ENCODE measurements at places on chromosomes 11 and 22.

DNA sequence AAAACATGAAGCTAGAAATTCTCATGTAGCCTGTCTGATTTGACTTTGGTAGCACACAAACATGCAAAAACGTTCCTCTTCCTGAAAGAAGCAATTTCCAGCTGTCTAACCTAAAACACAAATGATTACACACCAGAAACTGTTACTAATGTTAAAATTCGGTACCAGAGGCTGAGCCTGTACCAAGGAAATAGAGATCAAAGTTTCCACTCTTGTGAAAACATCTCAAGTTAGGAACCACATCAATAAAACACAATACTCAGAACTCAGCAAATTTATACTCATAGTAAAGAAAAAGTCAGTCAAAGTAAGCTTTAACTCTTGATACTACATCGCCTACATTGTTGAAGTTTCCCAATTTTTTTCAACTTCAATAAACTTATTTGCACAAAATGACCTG lies 107.8 kb downstream of the FCHSD2 start:
- no peak for DNase-seq

GRCh38 chr22:36331912-36332622 lies 55.7 kb downstream of the MYH9 start:
- no peak for DNase-seq

DNA sequence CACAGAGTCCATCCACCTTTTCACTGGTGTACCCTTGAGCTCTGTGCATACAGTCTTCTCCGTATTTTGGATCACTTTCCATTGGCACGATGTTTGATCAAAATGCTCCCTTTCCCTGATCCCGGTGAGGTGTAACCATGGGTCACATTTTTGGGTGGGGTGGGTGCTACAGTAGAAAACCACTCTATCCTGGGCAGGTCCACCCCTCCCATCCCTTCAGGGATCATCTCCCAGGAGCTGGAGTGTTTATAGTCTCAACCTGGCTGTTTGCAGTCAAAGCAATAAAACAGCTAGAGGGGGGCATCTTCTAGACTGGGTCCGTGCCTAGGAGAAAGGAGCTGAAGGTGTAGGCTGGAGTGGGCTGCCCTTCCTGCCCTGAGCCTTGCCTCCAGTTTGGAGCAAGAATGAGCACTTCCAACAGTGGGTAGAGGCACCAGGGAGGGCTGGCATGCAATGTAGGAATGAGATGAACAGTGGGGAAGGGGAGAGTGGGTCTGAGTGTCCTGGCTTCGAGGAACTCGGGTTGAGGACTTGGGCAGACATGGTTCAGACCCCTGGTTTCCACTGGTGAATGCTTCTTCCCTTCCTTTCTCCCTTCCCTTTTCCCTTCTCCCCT lies 38.8 kb downstream of the RNF141 start:
- no peak for DNase-seq

GRCh38 chr11:12024254-12024926 lies 16.0 kb upstream of the DKK3 start:
- no peak for DNase-seq

- no peak for DNase-seq
These were observed 9.2 kb downstream of the TCF20 start for GRCh38 chr22:42261296-42261695.

DNA sequence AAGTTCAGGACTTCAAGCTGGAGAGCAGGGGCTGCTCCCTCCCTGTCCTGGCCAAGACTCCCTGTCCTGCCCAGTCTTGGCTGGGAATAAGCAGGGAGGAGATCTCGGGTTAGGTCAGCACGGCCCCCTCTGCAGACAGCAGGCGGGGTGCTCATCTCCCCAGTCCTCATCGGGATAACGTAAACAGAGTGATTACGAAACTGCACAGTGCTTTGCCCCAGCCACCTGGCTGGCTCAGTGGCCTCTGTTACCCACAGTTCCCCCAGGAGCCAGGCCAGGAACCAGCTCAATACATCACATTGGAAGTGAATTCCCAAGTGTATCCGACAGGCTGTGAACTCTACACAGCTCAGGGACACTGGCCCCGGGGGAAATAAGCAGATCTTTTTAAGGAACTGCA lies 42.7 kb upstream of the KCNJ11 start:
- no peak for DNase-seq

DNA sequence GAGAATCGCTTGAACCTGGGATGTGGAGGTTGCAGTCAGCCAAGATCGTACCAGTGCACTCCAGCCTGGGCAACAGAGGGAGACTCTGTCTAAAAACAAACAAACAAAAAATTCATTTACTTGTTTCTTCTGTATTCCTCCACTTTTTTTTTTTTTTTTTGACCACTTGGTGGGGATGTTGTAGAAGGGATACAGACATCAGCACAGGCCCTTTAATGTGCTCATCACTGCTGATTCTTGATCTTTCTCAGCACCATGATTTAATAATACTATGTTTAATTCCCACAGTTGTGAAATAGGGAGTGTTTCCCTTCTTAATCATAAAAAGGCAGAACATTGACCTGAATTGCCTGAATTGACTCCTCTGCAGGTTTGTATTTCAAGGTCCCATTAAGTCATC lies 4.5 kb downstream of the TTC9C start:
- DNase-seq, result no peak

DNA sequence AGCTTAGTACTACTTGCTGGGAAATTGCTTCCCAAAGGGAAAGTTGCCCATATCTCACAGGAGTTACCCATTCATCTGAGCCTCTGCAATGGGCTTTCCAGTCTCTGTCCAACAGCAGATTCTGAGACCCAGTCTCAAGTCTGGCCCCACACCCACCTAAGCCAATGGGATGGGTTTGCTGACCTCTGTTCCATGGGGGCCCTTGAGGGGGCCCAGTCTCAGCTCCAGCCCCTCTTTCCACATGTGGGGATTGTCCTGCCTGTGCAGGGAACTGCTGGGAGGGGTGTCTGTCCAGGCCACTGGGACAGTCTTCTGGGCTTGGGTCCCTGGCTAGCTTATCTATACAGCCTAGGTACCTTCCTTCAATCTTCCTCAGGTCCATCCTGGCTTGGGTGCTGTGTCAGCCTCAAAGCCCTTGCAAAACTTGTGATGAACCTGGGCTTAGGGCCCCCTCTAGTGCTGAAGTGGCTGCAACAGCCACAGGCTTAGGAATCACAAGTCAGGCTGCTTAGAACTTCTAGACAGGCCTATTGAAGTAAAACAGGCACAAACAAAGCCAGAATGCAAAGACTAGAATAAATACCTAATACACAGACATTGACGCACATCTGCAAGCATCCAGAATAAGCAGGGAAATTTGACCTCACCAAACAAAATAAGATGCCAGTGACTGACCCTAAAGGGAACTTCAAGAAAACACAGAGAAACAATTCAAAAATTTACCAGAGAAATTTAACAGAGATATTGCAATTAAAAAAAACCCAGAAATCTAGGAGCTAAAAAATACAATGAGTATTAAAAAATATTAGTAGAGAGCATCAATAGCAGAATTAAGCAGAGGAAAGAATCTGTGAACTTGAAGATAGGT lies 11.7 kb upstream of the PATL1 start:
- peak; percentile 21 for DNase-seq

DNA sequence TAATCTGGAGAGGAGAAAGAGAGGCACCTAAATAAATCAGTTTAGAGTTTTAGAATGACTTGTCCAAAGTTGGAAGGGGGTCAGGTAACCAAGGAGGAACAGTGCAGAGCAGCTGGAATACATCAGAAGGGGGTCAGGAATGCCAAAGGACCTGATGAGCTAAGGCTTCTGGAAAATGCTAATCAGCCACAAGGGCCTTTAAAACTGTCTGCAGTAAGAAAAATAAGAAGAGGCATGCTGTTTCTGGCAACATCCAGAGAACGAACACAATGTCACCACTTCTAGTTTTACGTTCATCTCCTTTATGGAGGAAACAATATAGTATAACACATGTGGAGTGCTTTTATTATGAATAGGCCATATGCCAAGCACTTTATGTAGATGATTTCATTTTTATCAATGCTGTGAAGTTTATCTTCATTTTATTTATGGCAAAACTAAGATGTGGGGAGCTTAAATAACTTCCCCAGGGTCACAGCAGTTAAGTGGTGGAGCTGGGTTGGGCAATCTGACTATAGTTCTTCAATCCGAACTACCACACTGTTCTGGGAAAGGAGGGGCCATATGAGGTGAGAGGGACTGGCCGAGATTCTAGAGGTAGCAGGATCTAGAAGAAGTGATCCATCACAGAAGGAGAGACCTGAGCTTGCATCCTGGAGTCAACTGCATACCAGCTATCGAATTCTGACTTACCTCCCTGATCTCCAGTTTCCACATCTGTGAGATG lies 22.6 kb downstream of the ACO2 start:
- no peak for DNase-seq

GRCh38 chr11:107042748-107043147 lies 24.5 kb upstream of the GUCY1A2 start:
- no peak for DNase-seq

- no peak for DNase-seq
These were observed 14.3 kb downstream of the PDGFB start for GRCh38 chr22:39230261-39231196.

DNA sequence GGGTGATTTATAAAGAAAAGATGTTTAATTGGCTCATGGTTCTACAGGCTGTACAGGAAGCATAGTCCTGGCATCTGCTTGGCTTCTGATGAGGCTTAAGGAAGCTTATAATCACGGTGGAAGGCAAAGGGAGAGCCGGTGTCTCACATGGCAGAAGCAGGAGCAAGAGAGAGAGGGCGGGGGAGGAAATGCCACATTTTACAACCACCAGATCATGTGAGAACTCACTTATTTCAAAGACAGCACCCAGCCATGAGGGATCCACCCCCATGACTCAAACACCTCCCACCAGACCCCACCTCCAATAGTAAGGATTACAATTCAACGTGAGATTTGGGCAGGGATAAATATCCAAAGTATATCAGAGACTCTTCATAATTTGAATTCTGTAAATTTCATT lies 200.7 kb downstream of the MSANTD4 start:
- no peak for DNase-seq

DNA sequence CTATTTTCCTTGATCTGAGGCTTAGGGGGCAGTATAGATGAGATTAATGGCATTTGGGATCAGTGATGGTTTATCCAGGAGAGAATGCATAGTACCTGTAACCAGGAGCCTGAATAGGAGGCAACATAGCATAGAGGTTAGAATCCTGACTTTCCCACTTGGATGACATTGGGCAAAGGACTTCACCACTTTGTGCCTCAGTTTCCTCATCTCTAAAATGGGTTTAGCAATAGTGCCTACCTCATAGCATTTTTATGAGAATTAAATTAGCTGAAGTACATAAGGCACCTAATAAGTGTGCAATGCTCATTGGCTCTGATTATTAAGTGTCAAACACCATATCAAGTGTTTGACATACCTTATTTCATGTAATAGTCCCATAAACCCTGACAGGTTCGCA lies 30.8 kb downstream of the CD44 start:
- no peak for DNase-seq

DNA sequence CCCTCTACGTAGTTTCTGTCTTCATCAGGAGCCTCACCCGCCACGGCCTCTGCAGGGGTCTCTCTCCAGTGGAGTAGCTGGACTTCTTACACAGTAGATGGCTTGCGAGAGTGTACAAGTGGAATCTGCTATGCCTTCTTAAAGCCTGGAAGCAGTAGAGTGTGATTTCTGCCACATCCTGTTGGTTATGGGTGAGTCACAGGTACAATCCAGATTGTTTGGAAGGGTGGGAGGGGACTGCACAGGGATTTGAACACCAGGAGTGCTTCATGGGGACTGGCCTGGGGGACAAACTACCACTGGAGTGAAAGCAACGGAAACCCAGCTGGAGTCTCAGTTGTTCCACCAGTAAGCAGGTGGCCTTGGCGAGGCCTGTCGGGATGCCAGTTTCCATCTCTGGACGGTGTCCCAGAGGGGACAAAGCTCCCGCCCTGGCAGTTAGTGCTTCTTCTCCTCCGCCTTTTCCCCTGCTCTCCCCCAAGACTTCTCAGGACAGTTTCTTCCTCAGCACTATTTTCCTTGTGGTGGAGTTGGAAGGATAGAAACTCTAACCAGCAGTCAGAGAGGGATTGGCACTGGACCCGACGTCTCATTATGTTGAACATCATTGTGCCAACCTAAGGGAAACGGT lies 85.0 kb upstream of the RCN1 start:
- DNase-seq, result no peak

GRCh38 chr11:126518071-126518971 lies 162.8 kb downstream of the ST3GAL4 start:
- no peak for DNase-seq

DNA sequence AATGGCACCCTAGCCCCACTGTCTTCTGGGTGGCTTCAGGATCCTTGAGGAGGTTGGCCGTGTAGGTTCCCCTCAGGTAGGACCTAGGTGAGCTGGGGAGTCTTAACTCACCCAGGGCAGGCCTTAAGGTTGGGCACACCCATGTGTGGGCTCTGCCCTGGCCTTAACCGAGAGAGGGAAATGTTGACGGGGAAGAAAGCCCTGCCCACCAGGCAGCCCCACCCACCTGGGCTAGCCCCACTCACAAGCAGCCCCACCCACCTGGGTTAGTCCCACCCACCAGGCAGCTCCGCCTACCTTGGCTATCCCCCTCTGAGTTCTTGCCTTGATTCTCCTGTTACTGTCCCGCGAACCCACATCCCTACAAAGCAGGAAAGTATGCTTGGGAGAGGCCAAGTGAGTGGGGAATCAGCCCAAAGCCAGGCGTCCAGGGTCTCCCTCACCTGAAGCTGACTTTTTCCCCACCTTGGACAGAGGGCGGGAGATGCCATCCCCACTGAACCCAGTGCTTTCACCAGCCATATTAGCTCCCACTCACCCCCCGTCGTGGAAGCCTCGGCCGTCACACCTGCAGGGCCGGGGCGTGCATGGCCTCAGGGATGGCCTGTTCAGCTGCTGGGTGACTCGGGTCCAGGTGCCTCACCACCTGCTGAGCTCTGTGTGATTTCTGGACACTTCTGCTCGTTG lies at the start of gene MYEOV:
Gene MYEOV, plus strand, starts transcription at position 337 of the 687 bp plus-strand sequence. CDS start 1,200 bp downstream, outside the sequence.
- DNase-seq, result no peak

DNA sequence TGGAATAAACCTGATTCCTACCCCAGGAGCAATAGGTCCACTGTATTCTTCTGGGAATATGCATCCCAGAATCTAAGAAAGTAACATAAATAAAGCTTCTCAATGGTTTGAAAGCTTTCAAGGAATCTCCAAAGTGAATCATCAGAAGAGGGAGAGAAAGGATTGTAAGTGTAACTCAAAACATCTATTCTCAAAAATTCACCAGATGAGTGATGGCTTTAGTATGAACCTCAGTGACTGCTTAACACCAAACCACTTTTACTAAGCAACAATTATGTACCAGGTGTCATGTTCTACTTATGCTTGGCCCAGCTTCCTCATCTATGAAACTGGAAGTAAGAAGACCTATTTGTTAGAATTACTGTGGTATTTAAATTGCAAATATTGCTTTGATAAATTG lies 7.4 kb downstream of the RAB38 start:
- DNase-seq, result no peak

DNA sequence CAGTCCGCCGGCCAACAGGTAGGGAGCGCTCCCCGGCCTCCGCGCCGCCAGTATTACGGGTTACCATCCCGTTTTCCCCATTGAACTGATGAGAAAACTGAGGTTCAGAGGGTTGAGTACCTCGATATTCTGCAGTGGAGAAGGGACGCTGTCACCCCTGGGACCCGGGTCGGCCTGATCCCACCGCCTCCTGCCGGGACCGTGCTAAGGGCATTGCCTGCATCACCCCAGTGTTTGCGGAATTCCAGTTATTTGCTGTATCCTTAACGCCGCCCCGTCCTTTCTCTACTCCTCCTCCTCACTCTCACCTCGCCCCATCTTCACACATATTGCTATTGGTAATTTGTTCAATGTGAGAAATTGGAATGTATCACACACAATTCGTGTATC lies 370 bp upstream of the A4GALT start:
- DNase-seq, result no peak

GRCh38 chr11:68315171-68315920 lies 3.0 kb downstream of the LRP5 start:
- no peak for DNase-seq
